ENCODE measurements at places on chromosomes 2 and 18.
A peak's percentile ranks its signal among the peaks of the same experiment; 100 is the strongest.

- no peak for DNase-seq
Observed at GRCh38 chr2:118880501-118880900, 33.1 kb upstream of the EN1 start.

GRCh38 chr2:18209934-18210639 is 331.6 kb downstream of the KCNS3 start:
- DNase-seq: no peak

- no peak for DNase-seq
Observed at GRCh38 chr2:18005411-18005810, 126.9 kb downstream of the KCNS3 start.

- DNase-seq: peak; percentile 32
Observed at GRCh38 chr2:98518101-98518500, 73.4 kb downstream of the INPP4A start.

- DNase-seq: no peak
Observed at GRCh38 chr2:179860255-179861026, 971 bp downstream of the ZNF385B start.

DNA sequence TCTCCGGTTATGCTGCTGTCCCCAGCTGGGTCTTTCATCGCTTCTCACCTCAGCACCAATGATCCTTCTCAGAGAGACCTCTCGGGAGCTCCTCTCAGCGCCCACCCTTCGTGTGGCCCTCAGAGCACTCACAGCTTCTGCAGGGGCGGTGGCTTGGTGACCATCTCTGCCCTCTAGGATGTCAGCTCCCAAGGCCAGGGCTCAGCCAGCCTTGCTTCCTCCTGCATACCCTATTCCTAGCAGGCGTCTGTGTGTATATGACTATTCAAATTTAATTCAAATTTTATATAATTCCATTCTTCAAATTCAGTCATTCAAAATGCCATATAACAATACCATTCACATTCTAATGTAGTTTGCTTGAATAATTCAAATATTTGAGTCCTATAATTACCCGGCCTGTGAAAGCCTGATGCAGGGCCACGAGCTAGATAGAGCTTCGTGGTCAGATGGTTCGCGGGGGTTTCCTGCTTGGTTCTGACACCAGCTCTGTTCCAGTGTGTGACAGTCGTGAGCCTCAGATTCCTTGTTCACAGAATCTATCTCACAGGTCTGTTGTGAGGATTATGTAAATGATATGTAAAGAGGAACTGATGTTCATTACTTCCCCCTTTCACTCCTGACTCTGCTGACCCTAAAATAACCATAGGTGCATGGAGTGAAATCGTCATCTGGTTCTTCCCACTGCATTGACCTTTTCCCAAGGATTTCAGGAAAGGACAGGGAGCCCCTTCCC is 94.0 kb upstream of the CNGA3 start:
- DNase-seq: no peak

GRCh38 chr2:231717281-231718171 is 9.2 kb downstream of the PTMA start:
- peak; percentile 68 for DNase-seq

DNA sequence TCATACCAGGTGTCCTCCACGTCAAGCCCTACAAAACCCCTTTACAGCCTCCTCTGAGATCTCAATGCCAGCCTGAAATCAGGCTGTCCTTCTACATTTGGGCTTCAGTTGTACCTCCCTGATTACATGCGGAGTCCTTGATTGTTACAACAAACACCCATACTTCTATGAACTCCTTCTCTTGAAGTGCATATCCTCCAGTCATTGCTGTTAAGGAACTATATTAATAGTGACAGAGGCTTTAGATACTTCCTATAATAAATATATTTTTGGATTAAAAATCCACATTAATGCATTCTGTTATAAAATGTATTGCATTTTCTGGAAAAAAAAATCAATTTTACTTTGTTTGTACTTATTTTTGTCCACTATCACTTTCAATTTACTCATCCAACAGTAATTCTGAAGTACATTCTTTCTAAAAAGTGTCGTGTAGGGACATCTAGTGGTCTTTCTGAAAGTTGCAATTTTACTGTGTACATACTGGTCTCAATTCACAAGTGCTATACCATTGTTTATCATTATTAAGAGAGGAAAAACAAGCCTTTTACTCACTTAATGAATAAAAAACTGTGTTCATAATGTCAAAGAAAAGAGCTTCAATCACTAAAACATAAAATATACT is 316.4 kb downstream of the DSEL start:
- peak; percentile 0 for DNase-seq

- no peak for DNase-seq
Observed at GRCh38 chr2:111634995-111635538, 248.9 kb downstream of the ANAPC1 start.

- no peak for DNase-seq
Observed at GRCh38 chr2:134917360-134917865, 1.2 kb upstream of the CCNT2 start.

GRCh38 chr18:48361801-48362200 is 47.4 kb downstream of the ZBTB7C start:
- DNase-seq: no peak

Data from GM18507 (cell line).